ENCODE measurements at places on chromosomes 4 and X.

- DNase-seq: no peak
Observed at GRCh38 chr4:87108142-87108546, 112.3 kb downstream of the KLHL8 start.

GRCh38 chr4:3291969-3292570 is 751 bp upstream of the RGS12 start:
- DNase-seq: peak; percentile 40

- DNase-seq: no peak
Observed at GRCh38 chr4:88793475-88793874, 95.8 kb upstream of the NAP1L5 start.

DNA sequence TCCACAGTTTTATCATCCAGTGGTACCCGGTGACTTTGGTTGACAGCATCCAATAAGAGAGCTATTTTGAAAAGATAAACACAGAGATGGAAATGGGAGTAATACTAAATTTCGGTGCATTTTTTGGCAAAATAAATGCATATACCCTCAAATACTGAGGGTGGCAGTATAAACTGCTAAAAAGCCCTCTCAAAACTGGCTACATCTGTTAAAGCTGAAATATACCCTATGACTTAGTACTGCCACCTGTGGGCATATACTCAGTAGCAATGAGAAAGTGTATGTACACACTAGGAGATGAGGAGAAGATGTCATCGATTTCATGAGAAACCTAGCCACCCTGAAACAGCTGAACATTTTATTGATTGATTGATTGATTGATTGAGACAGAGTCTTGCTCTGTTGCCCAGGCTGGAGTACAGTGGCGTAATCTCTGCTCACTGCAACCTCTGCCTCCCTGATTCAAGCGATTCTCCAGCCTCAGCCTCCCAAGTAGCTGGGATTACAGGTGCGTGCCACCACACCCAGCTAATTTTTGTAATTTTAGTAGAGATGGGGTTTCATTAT is 12.2 kb upstream of the TMEM128 start:
- DNase-seq: no peak

GRCh38 chrX:79035421-79035820 is 90.2 kb downstream of the P2RY10 start:
- DNase-seq: no peak

- DNase-seq: no peak
Observed at GRCh38 chr4:26144526-26145155, 176.2 kb upstream of the RBPJ start.

DNA sequence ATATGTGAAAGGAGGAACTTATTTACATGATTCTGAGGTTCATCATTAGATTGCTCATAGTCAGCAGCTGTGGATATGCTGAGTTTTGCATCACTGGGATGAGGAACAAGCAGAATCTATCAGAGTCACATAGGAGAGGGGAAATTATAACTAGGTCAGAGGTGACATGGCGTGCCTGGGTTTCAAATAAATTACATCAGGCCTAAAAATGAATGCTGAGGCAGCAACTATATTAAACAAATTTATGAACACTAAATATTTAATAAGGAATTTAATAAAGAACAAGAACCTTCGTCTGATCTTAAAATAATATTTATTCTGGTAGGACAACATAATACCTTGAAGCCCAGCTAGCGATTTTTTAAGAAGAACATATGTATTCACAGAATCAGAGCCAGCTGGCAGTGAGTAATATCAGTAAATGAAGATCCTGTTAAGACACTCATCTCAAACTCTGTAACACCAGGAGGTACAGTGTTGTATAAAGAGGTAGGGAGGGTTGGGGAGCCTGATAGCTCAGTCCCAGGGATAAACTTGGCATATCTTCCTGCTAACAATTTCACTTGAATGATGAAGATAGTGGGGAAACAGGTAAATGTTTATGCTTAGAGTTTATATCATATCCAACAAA is 60.9 kb upstream of the HS3ST1 start:
- DNase-seq: no peak

GRCh38 chr4:186887291-186887700 is 163.6 kb upstream of the FAT1 start:
- no peak for DNase-seq

DNA sequence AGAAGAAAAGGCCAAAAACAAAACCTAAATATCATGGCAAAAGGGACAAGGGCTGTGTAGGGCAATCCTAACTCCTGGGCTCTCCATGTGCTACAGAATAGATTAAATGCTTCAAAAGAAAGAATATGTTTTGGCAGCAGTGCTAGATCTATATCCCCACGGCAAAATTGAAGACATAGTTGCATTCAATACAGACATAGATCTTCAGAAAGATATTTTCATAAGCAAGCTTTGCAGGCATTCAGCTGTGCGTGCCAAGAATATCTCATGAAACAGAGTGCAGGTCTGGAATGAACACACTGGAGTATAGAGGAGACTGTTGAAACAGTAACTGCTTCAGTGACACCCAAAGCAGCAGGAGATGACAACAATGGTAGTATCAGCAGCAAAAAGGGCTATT is 1476.9 kb downstream of the ARAP2 start:
- no peak for DNase-seq

- no peak for DNase-seq
Observed at GRCh38 chr4:113820108-113820507, 58.6 kb upstream of the CAMK2D start.

DNA sequence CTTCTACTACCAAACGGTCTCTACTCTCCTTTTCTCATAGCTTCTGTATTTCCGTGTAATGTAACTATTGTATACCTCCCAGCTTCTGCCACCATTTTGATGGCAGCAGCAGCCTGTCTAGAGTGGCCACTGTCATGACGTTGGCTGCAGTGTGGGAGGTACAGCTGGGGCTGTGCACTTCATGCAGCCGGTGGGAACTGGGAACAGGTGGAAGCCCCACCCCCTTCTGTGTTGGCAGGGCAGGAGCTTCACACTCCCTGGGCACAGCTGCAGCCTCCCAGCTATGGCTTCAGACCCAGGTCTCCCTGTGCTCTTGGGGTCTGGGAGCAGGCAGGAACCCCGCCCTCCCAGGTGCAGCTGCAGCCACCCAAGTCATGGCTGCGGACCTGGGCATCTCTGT is 49.8 kb upstream of the SEC24B start:
- no peak for DNase-seq

DNA sequence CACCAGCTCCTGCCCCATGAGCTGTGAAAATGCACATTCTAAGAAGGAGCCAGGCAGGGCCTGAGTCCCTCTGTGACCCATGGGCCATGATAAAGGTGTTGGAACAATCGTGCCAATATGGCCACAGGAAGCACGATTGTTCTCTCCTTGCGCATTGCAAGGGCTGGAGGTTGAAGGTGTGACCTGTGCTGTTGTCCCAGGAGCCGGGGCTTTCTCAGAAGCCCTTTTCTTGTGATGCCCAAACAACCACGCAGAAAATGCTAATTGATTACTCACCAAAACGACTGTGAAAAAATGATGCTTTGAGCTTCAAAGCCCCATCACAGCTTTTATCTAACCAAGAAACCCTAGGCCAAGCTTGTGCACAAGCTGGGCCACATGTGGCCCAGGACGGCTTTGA is 33.8 kb downstream of the USP11 start:
- no peak for DNase-seq

- no peak for DNase-seq
Observed at GRCh38 chr4:98950925-98951324, 22.0 kb upstream of the EIF4E start.

DNA sequence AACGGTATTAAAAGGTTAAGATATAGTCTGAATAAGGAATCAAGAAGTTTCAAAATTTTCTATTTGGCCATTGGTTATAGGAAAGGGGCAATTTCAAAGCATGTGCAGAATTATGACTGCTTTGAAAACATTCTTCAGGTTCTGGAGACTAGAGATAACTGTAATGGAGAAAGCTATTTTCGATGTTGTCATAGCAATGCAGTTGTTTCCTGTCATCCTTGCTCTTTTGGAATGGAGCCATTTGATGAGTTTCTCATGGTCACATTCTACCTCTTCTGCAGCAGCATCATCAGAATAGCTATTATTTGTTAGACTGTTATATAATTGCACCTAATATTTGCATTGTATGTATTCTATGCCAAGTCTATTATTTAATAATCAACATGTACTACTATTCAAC is 368.2 kb upstream of the NR3C2 start:
- no peak for DNase-seq

DNA sequence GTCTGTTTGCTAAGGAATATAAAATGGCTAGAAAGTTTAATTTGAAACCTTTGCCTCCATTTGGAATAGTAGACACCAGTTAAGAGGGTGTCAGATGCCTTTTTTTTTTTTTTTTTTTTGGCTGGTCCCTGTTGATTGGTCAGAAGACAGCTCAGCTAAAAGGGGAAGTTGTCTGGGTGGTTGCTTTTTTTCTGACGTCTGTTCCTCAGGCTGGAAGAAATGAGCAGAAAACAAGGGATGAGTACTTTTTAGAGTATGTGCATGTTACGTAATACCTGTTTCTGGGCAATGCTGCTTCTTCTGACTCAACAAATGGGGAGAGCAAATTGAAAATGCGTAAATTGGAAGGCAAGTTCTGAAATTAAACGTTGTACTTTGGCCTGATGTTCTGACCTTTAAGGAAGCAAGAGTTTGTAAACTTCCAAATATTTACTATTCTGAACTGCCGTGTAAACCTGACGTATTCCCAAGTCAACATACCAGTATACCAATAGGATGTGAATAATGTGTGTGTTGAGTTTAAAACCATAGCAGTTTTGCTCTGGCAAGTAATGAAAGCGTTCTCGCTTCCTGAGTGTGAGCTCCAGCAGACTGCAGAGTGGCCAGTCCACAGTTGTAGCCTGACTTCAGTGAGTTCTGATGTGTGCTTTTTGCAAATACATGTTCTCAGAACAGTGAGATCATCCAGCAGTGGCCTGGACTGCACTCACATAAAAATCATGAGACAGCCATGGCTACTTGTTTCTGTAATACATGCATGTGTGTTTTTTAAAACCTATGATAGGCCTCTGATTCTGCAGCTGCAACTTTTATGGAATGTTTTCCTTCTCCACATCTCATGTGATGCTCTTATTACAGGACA is 1.7 kb downstream of the SAT1 start:
- DNase-seq: peak; percentile 79

DNA sequence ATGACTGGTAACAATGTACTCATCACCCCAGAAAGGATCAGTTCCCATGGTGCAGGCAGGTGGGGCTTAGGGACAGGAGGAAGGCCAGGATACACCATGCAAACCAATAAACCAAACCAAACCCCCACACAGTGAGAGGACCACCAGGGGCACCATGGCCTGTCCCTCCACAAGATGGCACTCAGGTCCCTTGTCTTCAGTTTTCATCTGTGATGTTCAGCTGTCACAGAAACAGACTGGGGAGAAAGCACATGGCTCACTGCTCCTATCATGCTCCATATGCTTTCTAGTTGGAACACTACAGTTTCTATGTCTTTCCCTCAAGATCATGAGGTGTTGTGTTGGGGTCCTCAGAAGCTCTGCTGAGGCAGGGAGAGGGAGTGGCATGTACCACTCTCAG is 10.1 kb downstream of the HS3ST1 start:
- DNase-seq: no peak

DNA sequence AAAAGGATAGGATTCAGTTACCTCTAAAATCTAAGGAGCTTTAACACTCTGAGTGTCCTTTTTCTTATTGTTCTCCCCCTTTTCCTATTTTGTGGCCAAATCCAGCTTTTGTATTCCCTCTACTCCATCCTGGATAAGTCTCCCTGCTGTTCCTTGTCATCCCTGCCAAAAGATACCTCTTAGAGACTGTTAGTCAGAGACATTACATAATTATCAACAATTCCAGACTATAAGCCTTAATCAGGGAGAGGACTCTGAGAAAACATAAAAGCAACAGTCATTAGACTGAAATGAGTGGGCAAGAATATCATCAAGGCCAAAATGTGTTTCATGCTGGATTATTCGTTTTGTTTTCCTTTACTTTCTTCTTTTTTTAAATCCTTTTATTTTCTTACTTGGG is 206.9 kb downstream of the FAM47B start:
- DNase-seq: no peak

DNA sequence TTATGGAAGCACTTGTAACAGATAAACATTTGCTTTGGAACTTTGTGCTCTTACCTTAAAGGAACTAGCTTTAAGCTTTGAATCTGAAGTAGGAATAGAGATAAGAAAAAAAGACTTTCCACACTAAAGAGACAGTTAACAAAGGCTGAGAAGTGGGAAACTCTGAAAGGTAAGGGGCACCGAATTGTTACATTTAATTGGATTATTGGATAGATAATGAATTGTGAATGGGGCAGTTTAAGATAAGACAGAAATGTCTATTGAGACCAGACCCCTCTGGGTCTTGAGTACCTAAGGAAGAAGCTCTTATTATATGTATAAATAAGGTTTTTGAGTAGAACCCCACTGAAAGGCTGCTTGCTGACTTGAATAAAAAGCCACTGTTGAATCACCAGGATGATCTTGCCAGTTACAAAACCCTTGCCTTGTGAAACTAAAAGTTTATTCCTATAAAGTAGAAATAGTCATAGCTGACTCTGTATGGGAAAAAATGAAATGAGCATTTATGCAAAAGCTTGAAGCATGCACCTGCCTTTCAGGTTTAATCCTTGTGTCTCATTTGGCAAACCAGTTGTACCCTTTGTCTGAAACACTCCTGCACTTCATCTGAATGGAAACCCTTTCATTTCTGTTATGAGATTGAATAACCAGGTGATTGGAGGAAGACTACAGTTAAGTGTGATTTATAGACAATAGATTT is 423.2 kb downstream of the RPA4 start:
- no peak for DNase-seq

GRCh38 chrX:150058728-150059127 is 120.4 kb upstream of the EOLA2 start:
- no peak for DNase-seq

DNA sequence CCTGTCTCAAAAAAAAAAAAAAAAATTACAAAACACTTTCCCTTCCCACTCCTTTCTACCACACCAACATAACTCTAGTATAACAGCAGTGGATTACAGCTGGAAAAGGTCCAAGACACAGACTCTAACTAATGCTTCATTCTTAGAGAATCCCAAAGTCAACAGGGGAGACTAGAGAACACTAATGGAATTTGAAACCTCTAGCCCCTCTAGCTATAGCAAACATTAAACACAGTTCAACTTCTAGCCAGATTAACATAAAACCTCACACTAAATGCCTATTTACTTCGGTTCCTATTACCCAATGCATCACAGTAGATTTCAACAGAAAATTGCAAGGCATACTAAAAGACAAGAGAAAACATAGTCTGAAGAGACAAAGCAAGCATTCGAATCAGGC is 10.5 kb upstream of the DHX15 start:
- DNase-seq: no peak

- no peak for DNase-seq
Observed at GRCh38 chr4:86441175-86441936, 81.5 kb upstream of the MAPK10 start.
